Mesenteric fat pad (tissue), 1 donor: ENCODE measurements at places on chromosomes 6 and 20. TPM values are rescaled to one million over a fixed set of nuclear protein-coding genes. Genes with fewer than 3 reads are reported as not detected.
A peak's percentile ranks its signal among the peaks of the same experiment; 100 is the strongest.

The ROMO1 gene
- 141 TPM for total RNA-seq

The SNX14 gene
- 57.2 TPM for total RNA-seq

The PDYN gene
- total RNA-seq = not detected

- no peak for DNase-seq
These were observed 4.8 kb upstream of the QKI start for GRCh38 chr6:163409712-163410111.

DNA sequence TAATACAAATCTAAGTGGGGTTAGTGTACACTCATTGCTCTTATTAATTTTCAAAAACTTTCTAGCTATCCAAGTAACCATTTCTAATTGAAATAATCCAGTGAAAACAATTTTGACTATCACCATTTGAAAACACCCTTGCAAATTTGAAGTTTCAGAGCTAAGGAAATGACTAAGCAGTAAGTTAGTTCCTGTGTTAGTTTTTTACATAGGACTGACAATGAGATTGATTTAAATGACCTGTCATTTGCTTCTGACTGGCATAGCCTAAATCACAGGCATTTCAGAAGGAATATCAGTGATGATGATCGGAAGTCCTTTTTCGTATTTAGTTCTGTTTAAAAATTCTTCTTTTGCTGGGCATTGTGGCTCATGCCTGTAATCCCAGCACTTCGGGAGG lies 27.0 kb downstream of the STK4 start:
- DNase-seq = no peak

- peak; percentile 26 for DNase-seq
These were observed 174.6 kb downstream of the SYNDIG1 start for GRCh38 chr20:24643731-24644626.

DNA sequence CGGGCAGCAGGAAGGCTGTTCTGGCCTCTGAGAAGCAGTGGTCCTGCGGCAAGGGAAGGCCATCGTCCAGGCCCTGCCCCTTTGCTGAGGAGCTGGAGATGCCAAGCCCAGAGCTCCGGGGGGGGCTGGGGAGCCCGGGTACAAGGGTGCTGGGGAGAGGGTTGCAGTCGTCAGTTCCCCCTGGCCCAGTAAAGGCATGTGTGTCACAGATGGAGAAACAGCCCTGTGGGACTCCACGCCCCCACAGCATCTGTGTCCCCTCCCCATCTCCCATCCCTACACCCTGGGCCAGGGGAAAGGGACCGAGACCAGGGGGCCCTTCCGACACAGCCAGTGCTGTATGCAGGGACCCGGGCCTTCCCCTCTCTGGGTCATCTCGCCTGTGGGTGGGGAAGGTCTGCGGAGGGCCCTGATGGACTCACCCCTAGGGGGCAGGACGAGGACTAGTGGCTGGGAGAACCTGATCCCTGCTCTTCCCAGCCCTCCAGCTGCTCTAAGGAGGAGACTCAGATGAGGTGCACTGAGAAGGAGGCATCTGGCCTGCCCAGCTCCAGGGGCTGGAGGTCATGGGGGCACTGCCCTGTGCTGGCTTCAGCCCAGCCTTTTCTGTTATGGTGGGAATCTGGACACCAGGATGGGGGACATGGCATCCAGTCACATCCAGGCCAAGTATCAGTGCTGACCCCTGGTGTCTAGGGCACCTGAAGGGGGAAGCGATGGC lies 609 bp downstream of the MYL9 start:
- no peak for DNase-seq

- peak; percentile 98 for DNase-seq
These were observed at the start of gene MAVS for GRCh38 chr20:3846740-3847428. MAVS (plus strand) TSS chr20:3846834; CDS start chr20:3854625, 7,791 bp downstream.

DNA sequence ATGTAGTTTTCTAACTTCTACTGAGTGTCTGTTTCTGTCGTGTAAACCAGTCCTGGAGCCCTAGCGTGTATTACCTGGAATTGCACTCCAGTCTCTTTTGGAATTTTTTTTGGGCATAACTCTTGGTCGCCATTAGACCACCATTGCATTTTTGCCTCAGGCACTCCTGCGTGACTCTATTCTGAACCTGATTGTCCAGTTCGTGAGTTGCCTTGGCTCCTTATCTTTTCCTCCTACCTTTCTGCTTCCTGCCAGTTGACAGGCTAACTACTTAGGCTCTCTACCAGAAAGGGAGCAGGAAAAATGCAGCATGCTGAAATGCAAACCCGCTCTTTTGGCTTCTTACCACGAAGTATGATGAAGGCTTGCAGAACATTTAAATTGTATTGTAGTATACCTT lies 490.9 kb upstream of the SOX4 start:
- no peak for DNase-seq

- DNase-seq = no peak
These were observed 202.2 kb upstream of the CCN2 start for GRCh38 chr6:132153221-132153898.
